ENCODE measurements at places on chromosomes 1 and 21.
A peak's percentile ranks its signal among the peaks of the same experiment; 100 is the strongest.

GRCh38 chr1:220526294-220526693 is 1.6 kb upstream of the MARK1 start:
- DNase-seq: no peak

- DNase-seq: no peak
Measured at GRCh38 chr1:182340233-182341058, 51.1 kb downstream of the GLUL start.

- DNase-seq: no peak
Measured at GRCh38 chr1:245615001-245615400, 460.2 kb downstream of the KIF26B start.

DNA sequence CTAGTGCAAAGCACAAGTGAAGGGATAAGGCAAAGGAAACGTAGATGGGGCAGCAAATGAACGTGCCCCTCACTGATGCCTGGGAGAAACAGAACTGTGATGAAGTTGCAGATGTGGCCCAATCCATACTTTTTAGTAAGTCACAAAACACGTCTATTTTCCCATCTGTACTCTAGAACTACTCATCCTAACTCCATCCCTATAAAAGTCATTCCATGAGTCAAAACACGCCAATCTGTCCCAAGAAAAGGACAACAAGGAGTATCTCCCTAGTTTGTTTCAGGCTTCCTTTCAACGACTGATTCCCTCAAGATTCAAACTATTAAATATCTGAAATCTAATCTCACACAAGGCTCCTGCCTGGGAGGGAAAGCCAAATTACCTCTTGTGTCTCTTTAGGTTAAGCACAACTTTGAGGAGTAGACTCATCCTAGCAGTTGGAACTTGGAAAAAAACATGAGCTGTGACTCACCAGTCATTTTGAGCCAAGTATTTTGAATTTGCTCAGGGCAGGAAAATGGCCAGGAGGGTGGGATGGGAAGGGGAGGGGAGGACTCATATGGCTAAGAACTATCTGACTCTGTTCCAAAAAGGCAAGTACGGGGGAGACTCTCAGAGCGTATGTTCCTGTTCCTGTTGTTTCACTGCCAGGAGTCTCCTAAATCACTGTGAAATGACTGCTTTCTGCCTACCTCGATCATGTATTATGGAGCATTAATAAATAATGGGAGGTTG is 214.5 kb upstream of the CAMK1G start:
- no peak for DNase-seq

- no peak for DNase-seq
Measured at GRCh38 chr1:234936612-234937389, 191.8 kb downstream of the TOMM20 start.

GRCh38 chr1:158014731-158015320 is 21.4 kb downstream of the KIRREL1 start:
- no peak for DNase-seq

GRCh38 chr1:214553142-214553710 is 1.8 kb upstream of the PTPN14 start:
- no peak for DNase-seq

- DNase-seq: no peak
Measured at GRCh38 chr1:43204394-43204793, 32.3 kb downstream of the CFAP57 start.

GRCh38 chr1:8217809-8218208 is 100.1 kb upstream of the SLC45A1 start:
- no peak for DNase-seq

- DNase-seq: no peak
Measured at GRCh38 chr1:32742956-32743355, 40.4 kb upstream of the SYNC start.

- DNase-seq: no peak
Measured at GRCh38 chr1:225409051-225409450, 18.8 kb downstream of the LBR start.

- no peak for DNase-seq
Measured at GRCh38 chr1:8718850-8719361, 98.5 kb downstream of the RERE start.

- no peak for DNase-seq
Measured at GRCh38 chr1:2093636-2094035, 43.4 kb downstream of the PRKCZ start.

- DNase-seq: no peak
Measured at GRCh38 chr1:48644190-48644900, 132.3 kb downstream of the BEND5 start.

GRCh38 chr1:223832637-223832943 is 13.2 kb downstream of the TP53BP2 start:
- DNase-seq: no peak

- no peak for DNase-seq
Measured at GRCh38 chr1:72557446-72558049, 275.2 kb upstream of the NEGR1 start.

GRCh38 chr1:203359010-203359571 is 8.2 kb upstream of the FMOD start:
- no peak for DNase-seq

GRCh38 chr1:26429721-26430120 is 2.4 kb upstream of the DHDDS start:
- no peak for DNase-seq

- no peak for DNase-seq
Measured at GRCh38 chr1:174166530-174167264, 7.4 kb downstream of the RABGAP1L start.

- DNase-seq: no peak
Measured at GRCh38 chr1:89611721-89612120, 21.2 kb upstream of the LRRC8C start.

DNA sequence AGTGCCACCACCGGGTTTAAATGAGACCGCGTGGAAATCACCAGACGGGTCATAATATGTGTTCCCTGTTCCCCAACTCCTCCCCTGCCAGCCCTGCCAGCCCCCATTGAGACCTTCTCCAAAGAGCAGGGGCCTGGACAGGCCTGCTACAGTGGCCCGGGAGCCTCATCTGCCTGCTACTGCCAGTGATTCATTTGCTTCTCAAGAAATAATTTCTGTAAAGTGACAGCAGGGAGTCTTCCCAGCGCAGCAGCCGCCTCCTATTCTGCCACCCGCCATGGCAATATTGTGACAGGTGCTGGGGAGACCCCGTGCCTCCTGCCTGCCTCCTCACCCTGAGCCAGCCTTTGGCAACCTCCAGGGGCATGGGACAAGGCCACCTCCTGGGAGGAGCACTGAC is 8.9 kb downstream of the IFFO2 start:
- peak; percentile 20 for DNase-seq

GRCh38 chr1:153428073-153428638 is 11.8 kb downstream of the S100A7A start:
- no peak for DNase-seq

DNA sequence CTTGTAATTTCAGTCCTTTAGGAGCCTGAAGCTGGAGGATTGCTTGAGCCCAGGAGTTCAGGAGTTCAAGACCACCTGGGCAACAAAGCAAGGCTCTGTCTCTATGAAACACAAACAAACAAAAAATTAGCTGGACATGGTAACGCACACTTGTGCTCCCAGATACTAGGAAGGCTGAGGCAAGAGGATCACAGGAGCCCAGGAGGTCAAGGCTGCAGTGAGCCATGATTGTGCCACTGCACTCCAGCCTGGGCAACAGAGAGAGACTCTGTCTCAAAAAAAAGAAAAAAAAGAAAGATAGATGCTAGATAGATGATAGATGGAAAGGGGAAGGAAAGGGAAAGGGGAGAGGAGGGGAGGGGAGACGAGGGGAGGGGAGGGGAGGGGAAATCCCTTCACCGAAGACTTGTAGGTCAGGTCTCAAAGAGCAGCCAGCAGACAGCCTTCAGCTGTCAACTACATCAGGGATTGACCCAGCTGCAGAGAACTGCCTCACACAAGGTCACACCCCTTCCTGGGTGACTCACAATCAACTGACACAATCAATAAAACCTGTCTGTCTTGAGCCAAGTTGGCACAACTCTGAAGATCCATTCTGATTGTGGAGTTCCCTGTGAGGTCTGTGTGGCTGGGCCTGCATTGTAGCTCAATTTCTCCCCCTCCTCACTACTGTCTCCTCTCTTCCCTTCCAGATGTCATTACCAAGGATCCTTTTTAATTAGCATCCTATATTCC is 200.6 kb downstream of the RGS7 start:
- DNase-seq: no peak

DNA sequence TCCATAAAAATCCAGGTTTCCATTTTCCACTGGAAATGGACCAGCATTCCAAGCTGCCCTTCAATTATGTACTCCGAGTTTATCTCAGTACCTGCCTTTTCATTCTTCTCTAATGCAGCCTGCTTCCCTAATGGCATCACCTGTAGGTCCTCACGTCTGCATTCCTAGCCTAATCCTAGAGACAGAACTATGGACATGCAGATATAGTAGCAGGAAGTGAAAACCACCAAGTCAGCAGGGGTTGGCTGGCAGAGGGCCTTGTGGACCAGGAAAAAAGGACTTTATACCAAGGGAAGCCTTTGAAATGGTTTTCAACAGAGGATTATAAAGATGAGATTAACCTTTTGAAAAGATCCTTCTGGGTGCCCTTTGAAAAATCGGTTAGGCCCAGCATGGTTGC is 135.7 kb upstream of the L1TD1 start:
- no peak for DNase-seq

All from activated T-cell treated with anti-CD3 and anti-CD28 coated beads, Interleukin-2, amount 50 U/mL, for 1 hour (primary cell).